Head of caudate nucleus (tissue), 42 donors: ENCODE measurements at places on chromosomes 3 and 15.

DNA sequence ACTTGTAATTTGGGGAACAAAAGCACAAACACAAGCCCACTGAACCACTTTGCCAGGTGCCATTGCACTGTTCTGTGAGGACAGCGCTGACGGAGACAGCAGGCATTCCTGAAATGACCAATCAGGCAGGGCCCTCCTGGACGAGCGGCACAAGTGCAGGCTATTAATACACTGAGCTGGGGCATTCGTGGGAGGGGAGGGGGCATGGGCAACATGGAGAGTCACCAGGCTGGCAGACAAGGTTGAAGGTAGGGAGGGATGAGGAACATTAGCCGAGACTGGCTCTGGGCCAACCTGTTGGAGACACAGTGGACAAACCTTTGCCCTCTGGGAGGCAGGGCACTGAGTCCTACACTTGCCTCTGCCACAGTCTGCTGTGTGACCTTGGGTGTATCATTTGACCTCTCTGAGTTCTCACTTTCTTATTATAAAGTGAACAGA, 45.6 kb downstream of the NOX5 start:
- no peak for DNase-seq

DNA sequence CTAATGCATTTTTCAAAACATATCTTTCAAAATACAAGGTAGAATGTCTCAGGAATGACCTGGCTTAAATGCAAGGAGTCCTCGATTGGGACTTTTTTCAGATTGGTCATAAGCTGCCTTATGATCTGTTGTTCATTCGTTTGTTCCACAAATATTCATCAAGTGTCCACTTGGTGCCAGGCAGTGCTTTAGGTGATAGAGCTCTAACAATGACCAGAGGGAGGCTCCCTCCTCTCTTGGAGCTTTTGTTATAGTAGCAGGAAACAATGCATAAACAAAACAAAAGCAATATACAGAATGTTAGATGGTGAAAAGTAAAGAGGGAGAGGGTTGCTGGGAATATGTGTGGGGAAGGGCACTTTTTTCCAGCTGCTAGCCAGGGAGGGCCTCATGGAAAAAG, 156.1 kb downstream of the MCTP2 start:
- DNase-seq: no peak

DNA sequence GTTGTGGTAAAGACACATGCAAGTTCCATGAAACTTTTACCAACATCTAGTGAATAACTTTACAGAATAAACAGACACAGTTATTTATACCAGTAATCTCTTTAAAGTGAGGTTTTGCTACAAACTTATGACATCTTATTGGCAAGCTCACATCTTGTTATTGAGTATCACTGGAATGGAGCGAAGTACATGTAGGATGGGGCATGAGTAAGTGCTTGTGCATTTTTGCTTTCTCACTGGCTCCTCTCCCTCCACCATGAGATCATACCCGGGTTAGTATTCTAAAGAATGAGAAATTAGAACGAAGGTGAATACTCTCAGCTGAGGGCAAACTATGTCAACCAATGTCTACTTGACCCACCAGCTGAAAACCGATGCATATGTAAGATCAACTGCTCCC, 193.3 kb upstream of the ZNF717 start:
- DNase-seq: no peak

DNA sequence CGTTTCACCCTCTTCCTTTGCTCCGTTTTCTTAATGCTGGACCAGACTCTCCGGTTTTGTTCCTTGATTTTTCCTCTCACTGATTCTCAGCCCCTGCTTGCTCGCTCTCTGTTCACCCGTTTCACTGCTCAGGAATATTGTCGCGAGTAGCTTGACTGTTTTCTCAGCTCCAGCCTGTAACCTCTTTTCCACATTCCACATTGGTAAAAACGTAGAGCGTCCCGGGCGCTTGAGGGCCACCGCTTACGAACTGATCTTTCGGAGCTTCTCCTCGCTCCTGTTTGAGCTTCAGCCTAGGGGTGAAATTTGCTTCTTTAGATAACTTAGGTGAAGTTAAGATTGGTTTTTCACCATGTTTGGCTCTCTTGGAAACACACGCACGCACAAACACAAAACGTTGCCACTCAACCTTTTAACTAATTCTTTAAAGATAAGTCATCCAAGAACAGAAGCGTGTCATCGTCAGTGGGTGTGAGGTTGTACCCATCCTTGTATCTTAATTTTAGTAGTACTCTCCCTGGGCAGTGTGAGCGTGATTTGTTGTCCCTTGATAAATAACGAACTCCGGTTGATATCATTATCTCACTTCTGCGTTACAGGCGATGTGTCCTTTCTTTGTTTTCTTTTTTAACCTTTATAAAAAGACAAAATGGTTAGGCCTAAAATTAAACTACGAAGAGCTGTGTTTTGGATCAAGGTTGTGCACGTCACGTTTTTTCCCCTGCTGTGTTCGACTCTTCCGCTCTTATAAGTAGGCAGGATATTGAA, 1.0 kb downstream of the PAK2 start:
- peak; percentile 49 for DNase-seq

- DNase-seq: no peak
Observed at GRCh38 chr3:188631291-188632010, 477.5 kb downstream of the LPP start.

DNA sequence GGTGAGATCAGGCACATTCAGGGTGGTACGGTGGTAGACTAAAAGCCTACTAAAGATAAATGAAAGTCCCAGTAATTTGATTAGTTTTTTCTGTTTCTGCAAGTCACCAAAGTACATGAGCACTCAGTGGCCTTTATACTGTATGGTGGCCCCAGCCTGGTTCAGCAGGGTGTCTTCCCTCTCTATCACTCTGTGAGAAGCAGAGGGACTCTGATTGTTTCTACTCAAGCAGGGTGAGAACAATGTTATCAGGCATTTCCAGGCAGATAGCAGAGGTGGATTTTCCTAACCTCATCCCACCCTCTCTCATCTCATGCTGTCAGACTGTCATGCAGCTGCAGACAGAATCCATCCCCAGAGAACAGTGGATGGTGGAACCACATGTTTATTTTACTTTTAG, 71.5 kb upstream of the BFSP2 start:
- no peak for DNase-seq

DNA sequence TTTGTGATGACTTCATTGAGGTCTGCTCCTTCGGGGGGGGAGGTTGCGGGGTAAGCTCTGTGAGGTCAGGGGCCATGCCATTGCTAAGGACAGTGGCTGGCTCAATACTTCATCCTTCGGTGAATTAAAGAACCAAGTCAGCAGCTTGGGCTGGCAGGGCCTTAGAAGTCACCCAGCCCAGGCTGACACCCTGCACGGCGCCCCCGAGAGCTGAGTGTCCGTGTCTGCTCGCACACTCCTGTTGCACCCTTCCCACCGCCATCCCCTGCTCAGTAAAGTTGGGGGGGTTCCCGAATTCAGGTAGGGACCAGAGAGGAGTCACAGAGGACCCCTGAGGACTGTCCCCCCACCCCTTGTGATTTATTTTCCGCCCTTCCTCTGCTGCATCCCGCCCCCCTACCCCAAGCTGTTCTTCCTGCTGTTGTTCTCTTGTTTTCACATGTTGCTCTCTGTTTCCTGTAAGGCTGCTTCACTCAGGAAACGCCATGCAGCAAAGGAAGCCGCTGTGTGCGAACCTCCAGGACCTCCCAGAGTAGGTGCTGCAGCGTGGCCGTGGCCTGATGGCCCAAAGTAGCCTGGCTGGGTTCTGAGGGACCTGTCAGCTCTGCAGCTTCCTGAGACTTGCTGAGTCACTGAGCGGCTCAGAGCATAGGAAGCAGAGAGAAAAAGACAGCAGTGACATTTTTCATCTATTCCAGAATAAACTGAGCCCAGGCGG, 14.4 kb downstream of the EFCC1 start:
- no peak for DNase-seq

- DNase-seq: no peak
Observed at GRCh38 chr3:23760325-23760724, 45.4 kb upstream of the UBE2E1 start.

GRCh38 chr3:150271591-150271960, 136.5 kb upstream of the TSC22D2 start:
- DNase-seq: no peak

DNA sequence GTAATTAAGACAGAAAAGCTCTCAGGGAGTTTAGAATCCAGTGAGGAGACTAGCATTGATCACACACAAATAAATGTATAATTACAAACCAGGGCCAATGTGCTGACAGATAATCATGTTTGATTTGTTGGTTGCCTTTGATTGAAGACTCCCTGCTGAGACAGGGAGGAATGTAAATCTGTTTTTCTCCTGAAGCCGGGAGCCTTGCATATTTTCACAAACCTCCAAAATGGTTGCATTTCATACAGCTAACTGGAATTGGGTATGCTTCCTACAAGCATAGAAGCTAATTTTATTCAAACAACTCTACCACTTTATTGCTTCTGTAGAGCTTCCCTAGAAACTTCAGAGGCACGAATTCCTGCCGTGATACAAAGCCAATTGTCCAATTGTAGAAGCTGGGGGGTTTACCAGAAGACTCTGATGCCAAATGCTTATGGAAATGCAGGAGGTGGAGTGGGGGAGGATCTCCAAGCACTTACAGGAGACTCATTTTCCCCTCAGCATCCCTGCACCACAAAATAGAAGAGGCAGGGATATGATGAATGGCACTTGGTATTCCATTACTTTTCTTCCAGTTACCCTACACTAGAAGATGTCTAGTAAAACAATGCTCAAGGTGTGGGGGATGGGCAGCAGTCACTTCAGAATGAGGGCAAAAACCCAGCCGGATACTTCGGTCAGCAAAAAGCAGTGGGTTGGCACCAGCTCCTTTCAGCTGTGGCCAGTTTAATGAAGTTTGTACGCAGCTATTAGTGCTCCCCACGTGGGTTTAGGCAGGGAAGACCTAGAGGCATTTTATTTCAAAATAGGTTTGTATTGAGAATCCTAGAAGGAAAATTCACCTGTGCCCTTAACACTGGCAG, 11.4 kb upstream of the MEX3B start:
- DNase-seq: no peak

- no peak for DNase-seq
Observed at GRCh38 chr3:52779837-52780585, 2.6 kb downstream of the ITIH1 start.

- no peak for DNase-seq
Observed at GRCh38 chr3:119697394-119697793, 5.4 kb upstream of the CFAP91 start.

- no peak for DNase-seq
Observed at GRCh38 chr3:130473416-130473815, 43.6 kb upstream of the COL6A6 start.

- peak; percentile 68 for DNase-seq
Observed at GRCh38 chr3:50830451-50830850, 155.7 kb downstream of the DOCK3 start.

GRCh38 chr3:52198643-52199608, 966 bp downstream of the ALAS1 start:
- DNase-seq: no peak

DNA sequence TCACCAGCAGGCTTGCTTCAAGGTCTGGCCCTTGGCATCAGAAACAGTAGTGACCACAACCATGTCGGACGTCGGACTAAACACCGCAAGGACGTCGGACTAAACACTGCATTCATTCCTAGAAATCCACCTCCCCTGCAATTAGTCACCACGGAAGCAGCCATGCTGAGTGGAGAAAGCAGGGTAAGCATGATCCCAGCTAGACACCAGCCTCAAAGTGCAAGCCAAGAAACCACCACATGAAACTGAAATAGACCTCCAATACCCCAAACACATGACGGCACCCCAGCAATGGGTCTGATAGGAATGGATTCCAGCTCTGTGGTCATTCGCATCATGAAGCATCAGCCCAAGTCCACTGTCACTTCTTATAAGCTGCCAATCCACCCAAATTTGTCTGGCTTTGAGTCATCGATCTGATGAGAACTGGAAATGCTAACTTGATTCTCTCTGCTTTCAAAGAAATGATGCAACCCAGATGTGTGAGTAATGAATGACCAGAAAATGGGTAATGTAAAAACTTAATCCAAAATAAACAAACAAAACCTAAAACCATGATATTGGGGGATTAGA, 348.3 kb upstream of the TMCO5A start:
- no peak for DNase-seq

DNA sequence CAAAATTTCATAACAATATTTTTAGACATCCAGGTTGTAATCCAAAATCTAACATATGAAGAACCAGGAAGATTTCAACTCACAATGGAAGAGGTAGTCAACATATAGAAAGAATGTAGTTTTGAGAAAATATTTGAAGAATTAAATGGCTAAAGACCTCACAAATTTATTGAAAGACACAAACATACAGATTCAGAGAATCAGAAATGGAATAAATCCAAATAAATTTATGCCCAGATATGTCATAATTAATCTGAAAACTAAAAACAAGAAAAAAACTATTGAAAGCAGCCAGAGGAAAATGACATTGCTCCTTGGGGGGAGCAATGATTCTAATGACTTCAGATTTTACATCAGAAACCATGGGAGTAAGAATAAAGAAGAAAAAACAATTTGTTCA, 75.8 kb downstream of the TCF12 start:
- DNase-seq: no peak

DNA sequence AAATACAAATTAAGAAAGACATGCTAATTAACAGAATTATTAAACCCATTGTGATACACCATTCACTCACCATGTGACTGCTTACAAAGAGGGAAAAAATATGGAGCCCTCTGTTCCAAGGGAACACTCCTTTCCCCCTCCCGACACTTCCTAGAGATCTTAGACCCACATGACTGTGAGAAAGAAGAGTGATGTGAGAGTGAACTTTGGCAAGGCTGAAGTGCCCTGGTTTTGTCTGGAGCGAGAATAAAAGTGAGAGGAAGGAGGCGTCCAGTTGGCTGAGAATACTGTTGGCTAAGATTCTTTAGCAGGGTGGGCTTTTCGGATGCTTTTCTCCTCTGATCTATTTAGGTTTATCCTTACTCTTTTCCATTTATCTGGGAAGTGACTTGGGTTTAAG, 14.1 kb downstream of the CHL1 start:
- no peak for DNase-seq

GRCh38 chr3:119964294-119964693, 130.0 kb downstream of the GSK3B start:
- DNase-seq: no peak

- DNase-seq: no peak
Observed at GRCh38 chr3:196634224-196634623, 5.3 kb upstream of the NRROS start.

GRCh38 chr3:88061746-88062145, 2.7 kb downstream of the ZNF654 start:
- DNase-seq: no peak

DNA sequence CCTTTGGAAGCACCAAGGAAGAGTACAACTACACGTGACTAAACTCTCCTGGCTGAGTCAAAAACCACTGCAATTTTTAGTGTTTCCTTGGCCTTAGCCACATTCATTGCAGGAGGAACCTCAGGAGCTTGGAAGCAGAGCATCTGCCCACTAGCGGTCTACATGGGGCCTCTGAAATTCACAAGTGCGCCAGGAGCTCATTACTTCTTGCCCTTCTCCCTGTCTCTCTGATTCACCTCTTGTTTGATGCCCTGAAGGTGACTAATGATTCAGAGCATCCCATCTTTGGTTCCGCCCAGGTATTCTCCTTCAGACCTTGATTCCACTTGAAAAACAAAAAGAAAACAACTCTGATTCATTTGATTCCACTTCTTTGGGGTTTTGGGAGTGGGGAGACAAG, 201.1 kb upstream of the LPP start:
- no peak for DNase-seq

- DNase-seq: no peak
Observed at GRCh38 chr3:55897573-55898224, 410.6 kb upstream of the WNT5A start.

- no peak for DNase-seq
Observed at GRCh38 chr15:39433376-39433775, 147.5 kb upstream of the THBS1 start.
